Fibroblast of pulmonary artery (primary cell): ENCODE measurements at places on chromosomes 13 and 19.

DNA sequence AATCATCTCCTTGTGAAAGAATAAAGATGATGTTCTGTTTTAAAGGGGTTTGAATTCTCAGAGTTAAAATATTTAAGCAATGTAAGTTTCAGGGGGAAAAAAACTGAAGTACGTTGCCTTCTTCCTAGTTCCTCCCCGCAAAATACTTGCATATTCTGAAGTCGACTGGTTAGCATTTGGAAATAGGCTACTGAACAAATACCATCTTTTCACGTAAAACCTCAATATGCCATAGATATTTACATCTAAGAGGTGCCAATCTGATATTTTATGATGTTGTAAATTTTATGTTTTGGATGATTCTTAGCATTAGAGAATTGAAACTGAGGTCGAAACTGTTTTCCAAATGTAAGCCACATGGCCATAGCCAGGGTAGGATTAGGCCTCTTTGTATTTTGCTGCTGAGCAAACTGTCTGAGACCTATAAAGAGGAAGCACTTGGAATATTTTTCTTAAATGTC lies 138.3 kb downstream of the FLT1 start:
- peak; percentile 41 for DNase-seq

- DNase-seq, result no peak
Observed at GRCh38 chr13:19685437-19685836, 52.0 kb downstream of the MPHOSPH8 start.

- DNase-seq, result no peak
Observed at GRCh38 chr13:41919741-41920487, 41.0 kb downstream of the VWA8 start.

DNA sequence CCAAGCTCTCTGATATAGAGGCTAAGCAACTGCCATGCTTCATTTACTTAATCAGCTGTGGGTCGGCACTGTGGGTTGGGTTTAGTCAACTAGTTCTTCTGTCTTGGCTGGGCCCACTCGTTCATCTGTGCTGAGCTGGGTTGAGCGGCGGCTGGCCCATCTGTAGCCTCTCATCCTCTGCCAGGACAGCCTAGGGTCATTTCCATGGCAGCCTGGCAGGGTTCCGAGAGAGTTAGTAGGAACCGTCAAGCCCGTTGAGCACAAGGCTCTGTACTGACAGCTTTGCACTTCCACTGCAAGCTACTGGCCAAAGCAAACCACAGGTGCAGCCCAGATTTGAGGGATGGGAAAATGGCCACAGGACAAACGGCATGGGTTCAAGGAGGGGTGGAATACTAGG lies 6.6 kb upstream of the ZNF835 start:
- DNase-seq, result no peak

DNA sequence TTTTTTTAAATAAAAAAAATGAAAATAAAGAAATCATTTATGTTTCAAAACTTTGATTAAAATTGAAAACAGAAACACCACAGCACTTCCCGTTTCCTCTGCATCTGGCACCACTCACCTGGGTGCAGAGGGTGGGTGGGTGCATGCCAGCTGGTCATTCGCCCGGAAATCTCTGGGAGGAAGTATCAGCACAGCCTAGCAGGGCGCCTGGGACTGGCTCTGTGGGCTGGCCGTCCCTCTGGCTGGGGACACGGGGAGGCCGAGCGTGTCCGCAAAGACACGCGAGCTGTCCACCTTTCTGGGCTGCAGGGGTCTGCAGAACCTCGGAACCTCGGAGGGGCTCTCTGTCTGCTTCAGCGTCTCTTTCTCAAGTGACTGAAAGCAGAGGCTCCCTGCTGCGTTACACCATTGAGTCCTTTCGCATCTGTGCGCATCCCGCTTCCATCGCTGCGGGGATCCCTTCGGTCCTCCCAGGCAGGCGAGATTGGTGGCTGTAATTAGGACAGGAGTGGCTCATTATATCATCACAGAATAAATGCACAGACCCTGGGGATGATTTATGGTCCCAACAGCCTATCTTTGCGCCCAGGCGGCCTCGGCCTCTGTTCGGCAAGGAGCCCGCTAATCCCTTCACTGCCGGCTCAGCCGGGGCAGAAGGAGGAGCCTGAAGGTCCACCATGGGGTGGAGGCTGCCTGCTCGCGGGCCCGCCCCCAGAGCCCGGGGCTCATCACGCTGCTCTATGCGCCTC lies 17.2 kb downstream of the CRTC1 start:
- DNase-seq, result peak; percentile 37
